ENCODE measurements at places on chromosomes 7 and 10. TPM values are rescaled to one million over a fixed set of nuclear protein-coding genes. Genes with fewer than 3 reads are reported as not detected.

Gene POLD2
- total RNA-seq = 48.3 TPM

Gene TMEM209
- 21.7 TPM for total RNA-seq

Gene ACTR3C
- total RNA-seq = 18.6 TPM

DNA sequence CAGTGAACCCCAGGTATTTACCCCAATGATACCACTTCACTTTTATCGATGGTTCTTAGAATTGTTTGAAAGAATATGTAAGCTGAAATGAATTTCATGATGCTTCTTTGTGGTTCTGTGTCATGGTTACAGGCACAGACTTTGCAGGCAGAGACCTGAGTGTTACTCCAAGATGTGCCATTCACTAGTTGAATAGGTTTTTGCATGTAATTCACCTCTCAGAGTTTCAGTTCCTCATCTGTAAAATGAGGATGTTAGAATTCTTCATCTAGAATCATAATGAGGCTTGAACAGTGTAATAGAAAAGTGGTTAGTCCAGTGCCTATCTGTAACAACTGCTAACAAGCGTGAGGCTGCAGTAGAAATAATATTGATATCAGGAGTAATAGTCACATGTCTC is 54.6 kb downstream of the VSTM2A start:
- no peaks in the 10 kb centered on the region for H3K27me3 ChIP-seq
- H3K4me1 ChIP-seq = no peaks in the 10 kb centered on the region
- H3K36me3 ChIP-seq = no peaks in the 10 kb centered on the region
- H3K27ac ChIP-seq = no peak overlapping the region
- H3K4me3 ChIP-seq = no peak overlapping the region

Gene GIMAP2
- total RNA-seq = 46.9 TPM

GRCh38 chr7:76333511-76334101 is 25.2 kb downstream of the YWHAG start:
- DNase-seq = peak; percentile 57

DNA sequence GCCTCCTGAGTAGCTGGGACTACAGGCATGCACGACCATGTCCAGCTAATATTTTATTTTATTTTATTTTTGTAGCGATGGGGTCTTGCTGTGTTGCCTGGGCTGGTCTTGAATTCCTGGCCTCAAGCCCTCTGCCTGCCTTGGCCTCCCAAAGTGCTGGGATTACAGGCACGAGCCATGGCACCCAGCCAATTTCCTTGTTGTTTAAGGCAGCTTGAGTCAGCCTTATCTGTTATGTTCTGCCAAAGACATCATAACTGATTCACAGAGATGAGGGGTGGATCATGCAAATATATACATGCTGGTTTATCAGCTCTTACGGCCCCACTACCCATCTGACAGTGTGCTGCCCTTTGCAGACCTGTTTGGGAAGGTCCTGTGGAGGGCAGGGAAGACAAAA is 826.7 kb downstream of the TYW1 start:
- no peak overlapping the region for H3K27ac ChIP-seq
- H3K36me3 ChIP-seq = no peaks in the 10 kb centered on the region
- DNase-seq = no peak
- no peak overlapping the region for H3K4me3 ChIP-seq
- H3K27me3 ChIP-seq = no peaks in the 10 kb centered on the region
- H3K4me1 ChIP-seq = no peaks in the 10 kb centered on the region

GRCh38 chr10:87667493-87667892 is 7.8 kb downstream of the PAPSS2 start:
- H3K27me3 ChIP-seq = no peaks in the 10 kb centered on the region
- H3K27ac ChIP-seq = no peak overlapping the region
- no peak overlapping the region for H3K4me3 ChIP-seq
- H3K4me1 ChIP-seq = peaks cover 23% of the 10 kb centered on the region
- no peak for DNase-seq

Gene CYP2C19
- total RNA-seq = not detected
